ENCODE measurements at places on chromosomes 16 and 17.
A peak's percentile ranks its signal among the peaks of the same experiment; 100 is the strongest.

GRCh38 chr17:46865100-46865499 lies 13.7 kb downstream of the WNT9B start:
- no peak for DNase-seq

GRCh38 chr16:54175552-54176375 lies 110.8 kb downstream of the IRX3 start:
- DNase-seq, result no peak

DNA sequence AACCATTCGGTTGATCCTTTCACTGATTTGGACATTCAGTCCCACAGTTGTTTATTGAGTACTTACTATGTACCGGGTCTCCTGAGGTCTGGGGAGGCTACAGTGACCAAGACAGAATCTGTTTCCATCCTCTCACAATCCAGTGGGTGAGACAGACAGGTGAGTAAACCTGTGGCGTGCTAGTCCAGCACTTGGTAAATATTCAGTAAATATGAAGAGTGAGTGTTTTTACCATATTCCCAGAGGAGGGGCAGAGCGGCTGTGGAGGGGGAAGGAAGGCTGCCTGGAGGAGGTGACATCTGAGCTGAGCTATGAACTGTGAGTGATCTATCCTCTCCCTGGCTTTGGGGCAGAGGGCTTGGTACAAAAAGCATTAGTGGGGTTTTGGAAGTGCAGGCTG lies 31.4 kb downstream of the CCR7 start:
- DNase-seq, result no peak

- DNase-seq, result no peak
Observed at GRCh38 chr17:56891751-56892150, 22.1 kb downstream of the TRIM25 start.

DNA sequence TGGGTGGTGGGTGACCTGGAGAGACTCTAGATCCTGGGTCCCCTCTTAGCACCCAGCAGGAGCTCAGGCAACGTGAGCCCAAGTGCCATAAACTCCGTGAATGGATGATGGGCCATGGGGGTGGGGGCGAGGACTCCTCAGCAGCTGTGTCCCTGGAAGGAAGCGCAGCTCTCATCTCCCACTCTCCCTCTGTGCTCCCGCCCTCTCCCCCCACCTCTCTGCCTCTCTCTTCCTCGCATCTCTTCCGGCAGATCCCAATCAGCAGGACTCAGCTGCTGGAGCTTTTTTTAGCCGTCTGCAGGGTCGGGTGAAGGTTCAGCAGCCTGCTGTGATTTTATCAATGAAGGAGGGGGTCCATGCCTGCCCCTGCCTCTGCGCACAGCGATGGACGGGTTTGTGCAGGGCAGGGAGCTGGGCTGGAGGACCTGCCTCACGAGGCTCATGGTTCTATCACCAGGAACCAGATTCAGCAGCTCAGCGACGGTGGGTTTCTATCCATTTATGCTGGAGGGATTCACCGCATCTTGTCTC lies 8.3 kb downstream of the CCR7 start:
- DNase-seq, result no peak

- no peak for DNase-seq
Observed at GRCh38 chr17:72707881-72708280, 384.6 kb downstream of the SLC39A11 start.

- DNase-seq, result no peak
Observed at GRCh38 chr16:78961464-78961863, 639.1 kb downstream of the MAF start.

- DNase-seq, result peak; percentile 48
Observed at GRCh38 chr16:57694725-57695679, at the start of gene DRC7. TSS of gene DRC7 (plus strand) at chr16:57694806. CDS start at chr16:57697950, 3,144 bp downstream.

DNA sequence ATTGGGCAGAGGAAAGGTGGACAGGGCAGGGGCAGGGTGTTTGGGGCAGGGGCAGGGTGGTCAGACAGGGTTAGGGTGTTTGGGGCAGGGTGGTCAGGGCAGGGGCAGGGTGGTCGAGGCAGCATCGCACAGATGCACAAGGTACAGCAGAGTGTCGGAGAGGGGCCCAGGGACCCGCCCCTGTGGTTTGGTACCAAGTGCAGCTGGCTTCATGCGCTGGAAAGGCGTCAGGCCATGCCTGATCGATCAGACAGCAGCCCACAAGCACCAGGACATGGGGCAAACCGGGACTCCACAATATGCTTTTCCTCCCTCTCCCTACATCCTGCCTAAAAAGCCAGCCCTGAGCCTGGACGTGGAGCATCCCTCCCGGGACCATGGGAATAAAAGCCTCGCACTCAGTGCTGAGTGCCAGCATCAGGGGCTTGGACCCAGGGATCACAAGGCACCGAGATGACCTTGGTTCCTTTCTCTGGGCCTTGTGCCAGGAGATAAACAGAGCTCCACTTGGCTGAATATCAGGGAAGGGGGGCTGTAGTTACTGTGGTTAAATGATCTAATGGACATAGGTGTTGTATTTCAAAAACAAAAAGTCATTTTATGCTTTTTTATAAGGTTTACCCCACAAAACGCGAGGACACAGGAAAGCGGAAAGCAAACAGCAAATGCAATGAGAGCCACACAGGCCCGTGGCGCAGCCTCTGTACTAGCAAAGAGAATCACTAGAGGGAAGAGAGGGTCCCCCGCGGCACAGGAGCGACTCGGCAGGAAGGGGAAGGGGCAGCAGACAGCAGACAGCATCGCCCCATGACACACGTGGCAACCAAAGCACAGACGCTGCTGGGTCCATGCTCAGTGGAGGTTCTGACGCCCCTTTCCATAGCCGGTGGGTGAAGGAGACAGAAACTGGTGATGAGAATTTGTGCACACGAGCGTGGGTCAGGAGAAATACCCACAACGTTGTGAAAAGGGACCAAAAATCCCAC lies 5.3 kb upstream of the HEXD start:
- no peak for DNase-seq

GRCh38 chr17:80959330-80960036 lies 32.2 kb upstream of the CHMP6 start:
- peak; percentile 48 for DNase-seq

- no peak for DNase-seq
Observed at GRCh38 chr16:87929986-87930385, 6.3 kb downstream of the CA5A start.

DNA sequence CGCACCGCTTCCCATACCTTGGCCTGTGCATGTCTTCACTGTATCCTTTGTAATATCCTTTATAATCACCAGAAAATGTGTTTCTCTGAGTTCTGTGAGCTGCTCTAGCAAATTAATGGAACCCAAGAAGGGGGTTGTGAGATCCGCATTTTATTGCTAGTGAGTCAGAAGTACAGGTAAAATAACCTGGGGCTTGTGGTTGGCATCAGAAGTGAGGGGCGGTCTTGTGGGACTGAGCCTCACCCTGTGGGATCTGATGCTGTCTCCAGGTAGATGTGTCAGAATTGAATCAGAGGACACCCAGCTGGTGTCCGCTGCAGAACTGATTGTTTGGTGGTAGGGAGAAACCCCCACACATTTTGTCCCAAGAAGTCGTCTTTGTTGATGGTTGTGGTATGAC lies 382.4 kb downstream of the SNX29 start:
- no peak for DNase-seq

GRCh38 chr17:47837401-47838039 lies 3.6 kb downstream of the SCRN2 start:
- no peak for DNase-seq

DNA sequence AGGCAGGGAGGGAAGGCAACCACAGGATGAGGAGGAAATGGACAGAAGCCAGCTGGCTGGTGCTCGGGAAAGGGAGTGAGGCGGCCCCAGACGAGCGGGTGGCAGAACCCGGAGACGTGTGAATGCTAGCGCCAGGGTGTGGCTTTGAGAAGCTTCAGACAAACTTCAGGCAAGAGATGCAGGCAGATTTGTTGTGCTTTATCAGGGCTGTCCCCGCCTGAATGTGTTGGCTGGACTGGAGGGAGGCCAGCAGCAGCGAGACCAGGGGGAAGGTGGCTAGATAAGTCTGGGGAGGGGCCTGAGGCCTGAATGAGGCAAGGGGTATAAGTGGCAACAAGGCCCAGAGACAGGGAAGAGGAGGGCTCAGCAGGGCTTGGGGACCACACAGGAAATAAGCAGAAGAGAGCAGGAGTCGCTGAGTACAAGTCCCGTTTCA lies 22.0 kb downstream of the CAMKK1 start:
- DNase-seq, result no peak

GRCh38 chr17:49708515-49709183 lies 885 bp upstream of the SLC35B1 start:
- DNase-seq, result no peak

- no peak for DNase-seq
Observed at GRCh38 chr17:68387435-68388218, 69.7 kb downstream of the WIPI1 start.

GRCh38 chr17:79760197-79760906 lies 17.6 kb upstream of the CBX2 start:
- no peak for DNase-seq

DNA sequence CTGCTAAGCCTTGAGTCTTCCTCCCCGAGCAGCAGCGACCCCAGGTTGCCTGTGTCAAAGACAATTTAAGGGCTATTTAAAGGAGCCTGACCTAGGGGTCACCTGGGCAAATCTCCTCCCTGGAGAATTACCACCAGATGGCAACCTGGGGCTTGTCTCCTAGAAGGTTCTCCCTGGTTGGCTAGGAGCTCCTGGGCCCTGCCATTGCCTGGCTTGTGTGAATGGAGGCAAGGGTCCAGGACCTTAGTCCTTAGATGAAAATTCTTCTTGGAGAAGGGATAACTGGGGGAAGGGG lies 51.3 kb upstream of the TAC4 start:
- DNase-seq, result no peak

DNA sequence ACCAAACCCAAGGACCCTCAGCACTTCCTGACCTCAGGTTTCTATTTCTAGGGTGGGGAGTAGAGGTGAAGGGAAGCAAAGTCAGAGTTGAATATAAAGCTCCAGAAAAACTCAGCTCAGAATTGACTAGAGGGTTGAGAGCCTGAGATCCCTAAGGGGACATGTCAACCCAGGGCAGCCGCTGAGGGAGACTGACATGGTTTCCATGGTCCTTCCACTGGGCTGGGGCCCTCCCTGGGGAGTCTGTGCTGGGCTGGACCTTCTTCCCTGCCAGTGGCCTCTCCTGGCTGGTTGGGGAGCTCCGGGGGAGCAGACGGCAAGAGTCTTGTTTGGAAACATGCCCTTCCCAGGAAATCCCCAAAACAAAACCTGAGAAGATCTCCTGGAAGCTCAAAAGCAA lies 121.3 kb downstream of the METRNL start:
- DNase-seq, result no peak

DNA sequence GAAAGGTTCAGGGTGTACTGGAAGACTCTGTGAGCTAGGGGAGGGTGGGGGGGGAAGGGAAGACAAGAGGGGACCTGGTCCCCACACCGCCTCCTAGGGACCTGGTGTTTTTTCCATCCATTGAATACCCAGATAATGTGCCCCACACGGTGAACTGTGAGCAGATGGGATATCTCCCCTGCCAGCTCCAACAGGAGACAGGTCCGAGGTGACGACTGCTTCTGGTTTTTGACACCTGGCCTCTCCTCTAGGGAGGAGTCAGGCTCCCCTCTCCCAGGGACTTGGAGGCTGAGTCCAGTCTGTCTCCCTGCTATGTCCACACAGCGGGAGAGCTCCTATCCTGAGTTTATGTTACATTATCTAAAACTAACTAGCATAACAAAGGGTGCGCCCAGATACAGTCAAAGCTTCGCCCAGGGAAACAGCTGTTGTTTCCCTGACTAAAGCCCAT lies 1.8 kb downstream of the MARVELD3 start:
- DNase-seq, result no peak

Measured in putamen (tissue), 1 donor.